ENCODE measurements at places on chromosomes 13 and 19.
A peak's percentile ranks its signal among the peaks of the same experiment; 100 is the strongest.

GRCh38 chr19:29867984-29868383 is 56.2 kb downstream of the CCNE1 start:
- no peak for DNase-seq

DNA sequence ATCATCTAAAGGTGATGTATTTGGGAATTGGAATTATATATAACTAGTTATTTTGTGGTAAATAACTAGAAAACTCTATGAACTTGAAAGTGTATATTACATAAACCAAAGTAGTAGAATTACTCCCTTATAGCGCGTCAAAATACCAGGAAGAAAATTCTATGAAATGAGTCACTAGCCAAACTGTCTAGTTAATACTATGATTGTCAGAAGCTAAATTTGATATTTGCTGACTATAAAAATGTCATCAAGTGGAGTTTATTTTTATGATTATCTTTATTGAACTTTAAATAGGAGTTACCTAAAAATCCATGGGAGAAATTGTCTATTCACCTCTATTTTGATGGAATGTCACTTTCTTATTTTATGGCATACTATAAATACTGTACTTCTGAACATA is 100.6 kb downstream of the RNF17 start:
- no peak for DNase-seq

GRCh38 chr13:79481685-79482052 is 714 bp downstream of the NDFIP2 start:
- no peak for DNase-seq

- no peak for DNase-seq
These were observed 35.0 kb upstream of the ADGRE5 start for GRCh38 chr19:14346279-14346678.

- DNase-seq: no peak
These were observed 1.1 kb downstream of the PIP5K1C start for GRCh38 chr19:3698974-3699740.

- peak; percentile 12 for DNase-seq
These were observed 15.2 kb downstream of the UPF1 start for GRCh38 chr19:18846862-18847548.

DNA sequence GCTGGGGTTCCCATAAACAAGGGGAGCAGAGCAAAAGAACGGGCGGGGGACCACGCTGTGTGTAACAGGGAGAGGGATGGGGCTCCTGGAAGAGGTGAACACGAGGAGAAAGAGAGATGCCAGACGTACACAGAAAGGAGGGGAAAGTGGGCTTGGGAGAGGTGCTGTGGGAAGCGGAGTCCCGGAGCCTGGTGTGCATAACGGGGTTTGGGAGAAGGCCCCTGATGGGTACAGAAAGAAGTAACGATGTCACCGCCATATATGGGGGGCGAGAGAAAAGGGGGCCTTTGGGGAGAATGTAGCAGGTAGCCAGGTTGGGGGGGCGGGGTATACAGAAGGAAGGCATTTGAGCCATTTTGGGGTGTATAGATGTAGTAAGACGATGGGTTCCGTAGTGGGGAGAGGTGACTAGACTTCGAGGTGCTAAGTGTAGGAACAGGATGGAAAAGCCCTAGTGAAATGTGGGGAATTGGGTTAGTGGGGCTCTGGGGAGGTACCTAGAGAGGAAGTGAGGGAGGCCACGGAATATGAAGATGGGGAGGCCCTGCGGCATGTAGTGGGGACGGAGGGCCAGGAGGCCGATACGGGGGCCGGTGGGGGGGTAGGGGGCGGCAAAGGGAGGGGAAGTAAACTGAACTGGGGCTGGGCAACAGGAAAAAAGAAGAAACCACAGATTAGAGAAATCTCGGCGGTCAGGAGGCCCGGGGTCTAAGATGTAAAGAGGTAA is 787 bp downstream of the ZNF580 start:
- no peak for DNase-seq
